ENCODE measurements at places on chromosomes 11 and 22. TPM values are rescaled to one million over a fixed set of nuclear protein-coding genes. Genes with fewer than 3 reads are reported as not detected.

GRCh38 chr11:45761659-45762058 is 43.3 kb upstream of the SLC35C1 start:
- DNase-seq: no peak

GRCh38 chr22:43431808-43432554 is 20.2 kb downstream of the MPPED1 start:
- no peak for DNase-seq

DNA sequence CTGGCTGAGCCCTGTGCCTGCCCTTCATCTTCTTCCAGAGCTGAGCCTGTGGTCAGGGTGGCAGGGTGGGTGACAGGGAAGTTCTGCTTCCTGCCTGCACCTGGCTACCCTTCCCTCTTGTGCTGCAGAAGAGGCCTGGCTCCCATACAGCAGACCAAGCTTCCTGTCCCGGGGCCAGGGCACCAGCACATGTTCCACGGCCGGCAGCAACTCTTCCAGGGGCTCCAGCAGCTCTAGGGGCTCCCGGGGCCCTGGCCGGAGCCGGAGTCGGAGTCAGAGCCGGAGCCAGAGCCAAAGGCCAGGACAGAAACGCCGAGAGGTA is 15.0 kb downstream of the ROBO3 start:
- no peak for DNase-seq

Gene USP47
- 32.6 TPM for total RNA-seq

Gene ENTHD1
- total RNA-seq: 41.5 TPM

- DNase-seq: no peak
Measured at GRCh38 chr22:36732609-36733008, 29.1 kb upstream of the CACNG2 start.

- DNase-seq: no peak
Measured at GRCh38 chr11:66015936-66016792, 4.4 kb downstream of the CST6 start.

DNA sequence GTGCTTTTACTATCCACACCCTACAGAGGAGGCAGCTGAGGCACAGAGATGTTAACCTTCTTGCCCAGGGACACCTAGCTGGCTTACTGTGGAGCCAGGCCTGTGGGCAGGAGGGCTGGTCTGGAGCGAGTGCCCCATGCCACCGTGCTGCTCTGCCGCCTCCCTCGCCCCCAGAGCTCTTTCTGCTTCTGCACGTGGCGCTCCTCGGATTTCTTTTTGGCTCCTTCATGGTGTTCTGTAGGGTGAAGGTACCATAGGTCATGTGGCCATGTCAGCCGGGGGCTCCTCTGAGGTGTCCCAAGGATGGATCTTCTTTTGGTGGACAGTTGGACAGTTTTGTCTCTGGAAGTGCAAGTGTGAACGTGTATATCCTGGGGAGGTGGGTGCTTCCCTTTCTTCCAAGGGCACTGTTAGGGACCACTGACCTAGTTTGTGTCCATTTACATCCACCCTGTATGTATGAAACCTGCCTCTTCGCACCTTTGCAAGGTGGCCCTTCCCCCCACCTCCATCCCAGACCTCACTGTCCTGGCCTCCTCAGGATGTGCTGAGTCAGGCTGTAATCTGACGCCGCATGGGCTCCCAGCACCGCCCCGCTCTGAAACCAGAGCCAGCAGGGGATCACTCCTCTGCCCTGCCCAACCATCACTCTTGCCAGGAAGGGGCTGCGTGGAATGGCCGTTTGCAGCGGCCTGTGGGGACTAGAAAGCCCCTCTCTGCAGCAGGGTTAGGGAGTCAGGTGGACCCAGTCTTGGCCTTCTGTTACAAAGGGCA is 31.7 kb downstream of the POLR3H start:
- DNase-seq: no peak

DNA sequence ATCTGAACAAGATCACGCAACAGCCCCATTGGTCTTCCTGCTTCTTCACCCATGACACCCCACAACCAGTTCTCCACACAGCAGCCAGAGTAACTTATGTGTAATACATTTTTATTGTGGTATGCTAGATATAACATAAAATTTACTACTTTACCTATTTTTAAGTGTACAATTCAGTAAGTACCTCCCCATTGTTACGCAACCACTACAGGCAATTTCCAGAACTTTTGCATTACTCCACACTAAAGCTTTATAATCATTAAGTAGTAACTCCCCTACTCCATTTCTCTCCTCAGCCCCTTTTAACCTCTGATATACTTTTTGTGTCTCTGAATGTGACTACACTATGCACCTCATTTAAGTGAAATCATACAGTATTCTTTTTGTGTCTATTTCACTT is 575.4 kb upstream of the CADM1 start:
- DNase-seq: no peak

GRCh38 chr11:58498464-58498863 is 9.4 kb downstream of the OR5B21 start:
- DNase-seq: no peak

- no peak for DNase-seq
Measured at GRCh38 chr22:47355388-47355725, 592.9 kb downstream of the TBC1D22A start.

Gene ZBTB16
- not detected for total RNA-seq

Gene CCDC116
- total RNA-seq: not detected

DNA sequence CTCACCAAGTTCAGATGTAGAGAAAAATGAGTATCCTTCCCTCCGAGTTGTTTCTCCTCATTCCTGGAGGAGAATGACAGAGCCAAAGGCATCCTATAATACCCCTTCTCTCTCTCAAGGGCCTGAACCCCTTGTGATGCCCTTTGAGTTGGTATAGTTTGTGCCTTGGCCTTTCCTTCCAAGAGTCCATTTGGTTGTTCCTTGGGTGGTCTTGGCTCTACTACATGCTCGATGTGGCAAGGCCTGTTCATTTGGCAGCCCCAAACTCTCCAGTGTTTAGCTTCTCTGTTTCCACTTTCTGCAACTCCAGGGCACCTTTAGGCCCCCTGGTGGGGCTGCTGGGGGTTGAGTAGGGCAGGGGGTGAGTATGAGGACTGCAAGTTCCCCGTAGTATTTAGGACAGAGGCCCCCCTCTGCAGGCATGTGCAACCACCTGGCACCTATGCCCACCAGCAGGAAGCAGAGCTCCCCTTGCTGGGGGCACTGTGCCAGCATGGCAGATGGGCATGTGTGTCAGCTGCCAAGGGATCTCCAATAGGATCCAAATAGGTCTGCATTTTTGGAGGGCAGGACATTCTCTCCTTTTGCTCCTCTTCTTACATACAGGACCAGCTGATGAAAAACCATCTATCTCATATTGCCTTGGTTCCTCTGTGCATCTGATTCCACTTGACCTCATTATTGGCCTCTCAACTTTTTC is 217.2 kb upstream of the CADM1 start:
- no peak for DNase-seq

Gene MUC5AC
- total RNA-seq: not detected

Gene C11orf16
- total RNA-seq: not detected

GRCh38 chr11:31598454-31598853 is 88.9 kb downstream of the ELP4 start:
- DNase-seq: no peak

DNA sequence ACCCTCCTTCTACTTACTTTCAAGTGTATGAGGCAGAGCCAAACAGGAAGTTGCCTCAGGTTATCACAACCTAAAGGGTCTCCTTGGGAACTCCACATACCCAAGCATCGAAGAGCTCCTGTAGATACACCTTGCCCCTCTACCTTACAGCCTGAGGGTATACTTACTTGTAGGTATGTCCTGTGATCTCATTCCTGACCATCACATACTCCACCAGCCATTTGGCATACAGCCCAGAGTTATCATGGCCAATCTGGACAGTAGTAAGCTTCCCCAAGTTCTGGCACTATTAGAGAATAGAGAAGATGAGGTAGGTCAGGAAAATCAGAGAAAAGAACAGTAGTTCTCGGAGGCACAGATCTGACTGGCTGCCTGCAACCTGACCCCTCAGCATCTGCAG is 53.4 kb upstream of the SCUBE2 start:
- DNase-seq: no peak

DNA sequence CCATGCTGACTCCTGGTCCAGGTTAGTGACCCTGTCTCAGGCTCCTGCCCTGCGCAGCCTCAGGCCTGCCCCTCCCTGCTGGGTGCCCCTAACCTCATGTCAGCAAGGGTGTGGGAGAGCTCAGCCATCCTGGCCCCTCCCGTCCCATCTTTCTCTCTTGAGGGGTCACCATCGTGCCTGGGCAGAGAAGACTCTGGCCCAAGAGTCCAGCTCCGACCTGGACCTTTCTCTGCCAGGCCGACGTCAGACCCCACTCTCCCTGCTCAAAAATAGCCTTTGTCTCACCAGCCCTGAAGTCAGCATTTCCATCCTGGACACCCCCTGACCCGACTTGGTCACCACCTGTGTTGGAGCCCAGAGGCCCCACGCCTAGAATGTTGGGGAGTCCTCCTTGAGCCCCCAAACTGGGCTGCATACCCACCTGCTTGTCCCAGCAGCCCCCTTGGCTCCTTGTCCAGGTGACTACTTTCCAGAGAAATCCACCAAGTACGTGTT is 4.9 kb downstream of the SCGB1C1 start:
- no peak for DNase-seq

DNA sequence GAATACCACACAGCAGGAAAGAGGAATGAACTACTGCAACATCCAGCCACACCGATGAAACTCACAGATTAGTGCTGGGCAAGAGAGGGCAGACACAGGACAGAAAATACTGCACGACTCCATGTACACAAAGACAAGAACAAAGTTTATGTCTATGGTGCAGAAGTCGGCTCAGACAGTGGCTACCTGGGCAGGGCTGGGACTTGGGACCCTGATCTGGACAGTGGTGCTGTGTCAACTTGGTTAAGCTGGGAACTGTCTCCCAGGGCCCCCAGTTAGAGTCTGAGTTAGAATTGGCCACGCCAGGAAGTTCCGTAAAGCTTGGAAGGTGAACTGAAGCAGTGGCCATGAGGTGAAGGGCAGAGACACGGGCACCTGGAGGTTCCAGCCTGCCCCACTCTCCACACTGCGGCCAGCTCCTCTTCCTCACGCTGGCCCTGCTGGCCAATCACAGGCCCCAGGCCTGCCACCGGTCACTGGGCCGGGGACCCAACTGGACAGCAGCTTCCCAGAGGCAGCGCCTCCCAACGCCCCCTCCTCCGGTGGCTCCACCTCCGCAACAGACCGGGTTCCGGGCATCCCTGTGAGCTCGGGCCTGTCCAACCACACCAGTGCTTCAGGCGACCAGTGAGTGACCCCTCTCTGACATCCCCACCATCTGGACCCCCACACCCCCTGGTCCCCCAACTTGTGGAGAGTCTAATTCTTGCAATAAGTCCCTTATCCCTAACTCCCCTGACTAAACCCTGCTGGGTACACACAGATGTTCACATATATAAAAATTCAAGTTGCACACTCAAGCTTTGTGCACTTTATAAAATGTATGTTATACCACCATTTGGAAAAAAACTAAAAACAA is 93.7 kb downstream of the MICAL3 start:
- DNase-seq: no peak

Gene SYCE3
- not detected for total RNA-seq

DNA sequence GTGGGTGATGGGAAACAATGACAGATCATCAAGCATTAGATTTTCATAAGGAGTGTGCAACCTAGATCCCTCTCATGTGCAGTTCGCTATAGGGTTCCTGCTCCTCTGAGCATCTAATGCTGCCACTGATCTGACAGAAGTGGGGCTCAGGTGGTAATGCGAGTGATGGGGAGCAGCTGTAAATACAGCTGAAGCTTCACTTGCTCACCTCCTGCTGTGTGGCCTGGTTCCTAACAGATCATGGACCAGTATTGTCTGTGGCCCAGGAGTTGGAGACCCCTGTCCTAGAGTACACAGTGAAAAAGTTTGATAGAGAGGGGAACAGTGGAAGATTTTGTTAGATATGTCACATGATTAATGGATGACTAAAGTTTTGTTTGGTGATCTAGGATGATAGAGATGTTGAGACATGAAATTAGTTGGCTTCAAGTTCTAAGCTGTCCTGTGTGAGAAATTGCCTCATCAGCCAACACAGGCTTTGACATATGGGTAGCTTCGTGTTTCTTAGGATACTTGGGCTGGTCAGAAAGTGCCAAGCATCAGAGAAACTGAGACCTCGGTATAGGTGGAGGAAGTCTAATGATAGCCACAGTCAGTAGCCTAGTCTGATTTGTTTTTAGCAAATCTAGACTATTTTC is 47.4 kb downstream of the ARHGEF12 start:
- no peak for DNase-seq

DNA sequence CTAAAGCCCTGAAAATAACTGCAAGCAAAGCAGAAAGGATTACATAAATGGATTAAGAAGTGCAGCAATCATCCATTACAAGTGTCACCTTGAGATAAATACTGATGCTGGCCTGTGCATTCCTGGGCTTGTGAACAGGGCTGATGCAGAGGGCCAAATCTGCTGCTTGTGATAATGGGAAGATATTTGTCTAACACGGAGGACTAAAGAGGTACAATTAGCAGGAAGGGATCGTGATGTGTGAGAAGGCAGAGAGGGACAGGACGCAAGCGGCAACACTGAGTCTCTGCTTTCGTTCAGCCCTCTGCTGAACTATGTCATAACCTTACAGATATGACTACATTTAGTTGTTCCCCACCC is 107.7 kb upstream of the DDI1 start:
- no peak for DNase-seq

Gene ZNF143
- 24.2 TPM for total RNA-seq

DNA sequence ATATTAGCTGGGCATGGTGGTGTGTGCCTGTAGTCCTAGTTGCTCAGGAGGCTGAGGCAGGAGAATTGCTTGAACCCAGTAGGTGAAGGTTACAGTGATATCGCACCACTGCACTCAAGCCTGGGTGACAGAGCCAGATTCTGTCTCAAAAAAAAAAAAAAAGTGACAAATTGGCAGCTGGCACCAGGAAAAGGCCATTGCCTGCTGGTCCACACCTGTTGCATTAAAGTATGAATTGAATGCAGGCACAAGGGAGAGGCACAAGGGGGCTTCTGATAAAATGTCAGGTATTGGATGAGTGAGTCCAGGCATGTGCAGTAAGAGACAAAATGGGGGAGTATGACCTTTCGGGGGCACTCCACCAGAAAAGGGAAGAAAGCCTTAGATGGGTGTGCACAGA is 28.2 kb downstream of the ZNF70 start:
- DNase-seq: no peak

GRCh38 chr22:38284042-38284402 is 11.2 kb upstream of the TMEM184B start:
- DNase-seq: no peak

GRCh38 chr11:97890466-97890865 is 1130.3 kb upstream of the CNTN5 start:
- DNase-seq: no peak

DNA sequence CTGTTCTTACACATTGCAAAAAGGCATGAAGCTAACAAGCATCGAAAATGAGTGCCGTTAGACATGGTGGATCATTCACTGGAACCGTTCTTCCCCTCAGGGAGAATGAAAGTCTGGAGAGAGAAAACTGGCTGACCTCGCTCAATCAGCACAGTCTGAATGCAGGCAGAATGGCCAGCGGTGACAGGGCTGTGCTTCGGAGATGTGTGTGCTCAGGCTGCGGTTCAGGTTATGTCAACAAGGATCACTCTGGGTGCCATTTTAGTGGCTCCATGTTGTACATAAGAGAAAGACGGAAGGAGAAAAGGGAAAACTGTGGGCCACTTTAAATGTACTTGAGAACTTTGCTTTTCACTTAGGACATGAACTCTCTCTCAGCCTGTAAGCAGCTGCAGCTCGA is 749.8 kb upstream of the ARHGAP42 start:
- DNase-seq: no peak

Gene IL17REL
- not detected for total RNA-seq

- DNase-seq: peak; percentile 40
Measured at GRCh38 chr11:6297831-6298230, 22.5 kb downstream of the CAVIN3 start.

All from SK-MEL-5 (cell line).